Ascending aorta (tissue), 2 donors: ENCODE measurements at places on chromosomes 2 and 18. TPM values are rescaled to one million over a fixed set of nuclear protein-coding genes. Genes with fewer than 3 reads are reported as not detected.

GRCh38 chr2:200314976-200315567 lies 8.6 kb downstream of the SPATS2L start:
- H3K27ac ChIP-seq = no peak overlapping the region
- no peak overlapping the region for H3K4me3 ChIP-seq
- H3K36me3 ChIP-seq = no peaks in the 10 kb centered on the region
- no peaks in the 10 kb centered on the region for H3K27me3 ChIP-seq

DNA sequence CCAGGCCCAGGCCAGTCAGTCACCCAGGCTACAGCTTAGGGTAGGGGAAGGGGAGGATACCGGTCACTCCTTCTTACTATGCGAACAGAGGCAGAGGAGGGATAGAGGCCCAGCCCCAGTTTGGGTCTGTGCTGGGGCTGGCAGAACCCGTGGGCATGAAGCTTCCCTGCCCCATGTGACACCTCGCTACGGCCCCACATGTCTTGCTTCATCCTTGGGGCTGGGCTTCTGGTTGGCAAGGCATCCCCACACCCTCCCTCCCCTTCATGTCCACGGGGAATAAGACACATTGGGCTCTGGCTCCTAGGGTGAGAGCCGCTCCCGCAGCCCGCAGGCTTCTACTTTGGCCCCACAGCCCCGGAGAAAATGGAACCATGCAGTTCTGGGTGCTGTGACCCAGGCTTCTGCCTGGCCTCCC lies 32.4 kb downstream of the HS1BP3 start:
- no peaks in the 10 kb centered on the region for H3K27me3 ChIP-seq
- DNase-seq = peak; percentile 65
- peak overlapping the region; percentile 98 for H3K27ac ChIP-seq
- H3K4me1 ChIP-seq = peaks cover 59% of the 10 kb centered on the region

- no peak overlapping the region for H3K27ac ChIP-seq
- no peak overlapping the region for H3K4me3 ChIP-seq
- no peaks in the 10 kb centered on the region for H3K27me3 ChIP-seq
- no peaks in the 10 kb centered on the region for H3K36me3 ChIP-seq
- H3K4me1 ChIP-seq = peaks cover 5% of the 10 kb centered on the region
Observed at GRCh38 chr18:13525381-13526029, 200.9 kb downstream of the FAM210A start.

DNA sequence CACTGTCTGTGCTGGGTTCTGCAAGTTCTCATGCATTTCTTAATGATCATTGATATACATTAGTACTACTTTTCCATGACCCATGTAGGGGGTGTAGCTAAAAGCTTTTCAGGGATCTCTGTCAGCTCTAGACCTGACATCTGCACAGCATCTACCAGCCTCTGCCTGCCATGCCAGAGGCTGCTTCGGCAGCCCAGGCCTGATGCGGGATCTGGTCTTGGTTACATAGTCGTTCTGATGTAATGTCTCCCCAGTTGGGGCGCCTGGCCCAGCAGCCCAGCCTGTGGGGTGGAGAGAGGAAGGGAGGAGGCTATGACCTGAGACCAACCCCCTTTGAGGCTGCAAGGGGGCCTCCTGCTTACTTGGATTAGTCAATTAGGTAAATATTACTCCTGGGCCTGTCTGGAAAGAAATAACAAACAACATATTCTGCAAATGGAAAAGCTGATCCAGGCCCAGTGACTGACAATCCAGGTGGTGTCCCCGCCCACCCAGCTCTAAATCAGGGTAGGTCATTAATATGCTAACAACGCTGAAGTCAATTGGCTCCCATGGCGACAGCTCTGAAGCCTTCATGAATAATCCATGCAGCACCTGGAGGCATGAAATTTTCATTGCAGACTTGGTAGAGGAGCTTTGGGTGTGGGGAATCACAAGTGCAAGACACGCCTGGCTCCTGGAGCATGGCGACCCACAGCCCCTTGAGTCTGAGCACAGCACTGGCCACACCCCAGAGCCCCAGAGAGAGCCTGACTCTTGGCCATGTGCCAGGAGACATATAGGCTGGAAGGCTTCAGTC lies 575.3 kb downstream of the CMPK2 start:
- no peaks in the 10 kb centered on the region for H3K27me3 ChIP-seq
- no peak for DNase-seq
- no peak overlapping the region for H3K4me3 ChIP-seq
- no peaks in the 10 kb centered on the region for H3K36me3 ChIP-seq
- no peak overlapping the region for H3K27ac ChIP-seq
- H3K4me1 ChIP-seq = no peaks in the 10 kb centered on the region

GRCh38 chr2:218428846-218429558 lies 10.1 kb downstream of the VIL1 start:
- no peak overlapping the region for H3K4me3 ChIP-seq
- no peaks in the 10 kb centered on the region for H3K36me3 ChIP-seq
- no peak for DNase-seq
- no peak overlapping the region for H3K27ac ChIP-seq
- H3K27me3 ChIP-seq = no peaks in the 10 kb centered on the region
- H3K4me1 ChIP-seq = no peaks in the 10 kb centered on the region

DNA sequence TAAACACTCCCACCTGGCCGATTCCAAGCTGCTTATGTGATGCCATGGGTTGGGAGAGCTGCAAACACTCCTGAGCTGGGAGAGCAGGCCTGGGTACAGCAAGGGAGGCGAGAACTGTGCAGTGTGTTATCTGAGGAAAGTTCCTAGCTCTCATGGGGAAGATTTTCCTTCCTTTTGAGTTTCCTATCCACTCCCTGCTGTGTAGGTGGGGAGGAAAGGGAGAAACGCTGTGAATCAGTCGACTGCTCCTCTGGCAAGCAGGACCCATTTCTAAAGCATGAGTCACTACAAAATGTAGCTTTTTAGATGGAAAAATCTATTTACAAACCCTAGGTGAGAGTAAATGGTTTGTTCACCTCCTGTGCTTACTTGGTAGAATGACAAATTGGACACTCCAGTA lies 80.4 kb downstream of the SH3RF3 start:
- H3K27ac ChIP-seq = peak overlapping the region; percentile 52
- no peak overlapping the region for H3K4me3 ChIP-seq
- H3K27me3 ChIP-seq = no peaks in the 10 kb centered on the region
- DNase-seq = peak; percentile 68
- H3K4me1 ChIP-seq = peaks cover 20% of the 10 kb centered on the region
- H3K36me3 ChIP-seq = no peaks in the 10 kb centered on the region

The RSAD2 gene
- total RNA-seq = 0.32 TPM

The CREG2 gene
- total RNA-seq = not detected

The DIS3L2 gene
- 20.6 TPM for total RNA-seq

The STON1 gene
- total RNA-seq = 23.4 TPM

The CTLA4 gene
- not detected for total RNA-seq

The SULT1C4 gene
- total RNA-seq = 11.0 TPM
